ENCODE measurements at places on chromosomes 1 and 21. TPM values are rescaled to one million over a fixed set of nuclear protein-coding genes. Genes with fewer than 3 reads are reported as not detected.

GRCh38 chr1:107247679-107248078 lies 106.8 kb downstream of the NTNG1 start:
- DNase-seq, result no peak

- no peak for DNase-seq
Observed at GRCh38 chr1:234953655-234954405, 174.8 kb downstream of the TOMM20 start.

- DNase-seq, result no peak
Observed at GRCh38 chr1:44757420-44757819, 17.8 kb downstream of the KIF2C start.

- no peak for DNase-seq
Observed at GRCh38 chr1:234512451-234512861, 33.5 kb upstream of the TARBP1 start.

DNA sequence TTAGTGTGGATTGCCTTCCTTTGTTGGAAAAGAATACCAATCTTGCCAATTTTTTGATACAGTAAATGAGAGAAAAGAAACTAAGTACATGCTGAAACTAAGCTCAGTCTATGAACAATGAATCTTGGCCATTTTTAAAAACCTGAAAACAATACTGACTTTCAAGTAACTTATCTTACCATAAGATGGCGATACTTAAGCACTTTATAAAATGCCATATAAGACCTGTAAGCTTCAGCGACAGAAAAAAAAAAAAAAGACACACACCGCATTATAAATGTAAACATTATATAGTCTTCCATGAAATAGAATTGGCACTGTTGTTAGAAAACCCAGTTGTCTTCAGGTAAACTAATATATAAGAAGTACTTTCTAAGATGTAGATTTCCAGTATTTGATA lies 3.0 kb downstream of the OLFM3 start:
- no peak for DNase-seq

- no peak for DNase-seq
Observed at GRCh38 chr1:216173376-216173995, 249.8 kb downstream of the USH2A start.

- no peak for DNase-seq
Observed at GRCh38 chr1:167541610-167542009, 12.0 kb downstream of the CREG1 start.

DNA sequence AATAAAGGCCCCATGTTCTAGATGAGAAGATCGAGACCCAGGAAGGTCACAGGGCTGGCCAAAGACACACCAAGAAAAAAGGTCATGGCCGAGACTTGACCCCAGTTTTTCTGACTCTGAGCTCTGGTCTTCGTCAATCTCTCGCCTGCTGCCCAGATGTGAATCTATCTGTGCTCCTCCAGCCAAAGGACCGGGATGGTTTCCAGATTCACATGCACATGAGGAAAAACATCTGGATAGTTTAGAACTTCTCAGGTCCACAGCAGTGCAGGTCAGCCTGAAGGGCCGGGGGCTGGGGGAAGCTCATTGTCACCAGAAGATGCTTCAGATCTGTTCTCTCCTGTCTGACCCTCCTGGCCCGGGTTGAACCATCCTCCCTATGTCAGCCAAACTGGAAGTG lies 49.0 kb downstream of the KCNN3 start:
- no peak for DNase-seq

- DNase-seq, result no peak
Observed at GRCh38 chr1:109719337-109719837, 7.3 kb downstream of the GSTM5 start.

DNA sequence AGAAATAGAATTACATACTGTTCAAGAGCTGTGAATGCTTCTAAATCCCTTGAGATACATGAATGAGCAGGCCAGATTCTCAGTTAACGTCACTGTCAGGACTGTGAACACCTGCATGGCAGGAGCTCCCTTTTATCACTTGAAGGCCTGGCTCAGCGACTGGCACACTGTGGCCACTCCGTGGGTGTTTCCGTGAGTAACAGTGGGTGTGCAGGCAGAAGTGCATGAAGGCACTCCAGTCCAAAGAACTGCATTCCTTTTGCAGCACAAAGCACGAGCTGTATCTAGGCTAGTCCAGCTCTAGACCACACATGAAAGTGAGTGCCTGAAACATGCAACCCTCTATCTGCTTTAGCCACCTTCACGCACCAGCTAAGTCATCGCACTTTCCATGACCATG lies 9.6 kb upstream of the SIM2 start:
- no peak for DNase-seq

DNA sequence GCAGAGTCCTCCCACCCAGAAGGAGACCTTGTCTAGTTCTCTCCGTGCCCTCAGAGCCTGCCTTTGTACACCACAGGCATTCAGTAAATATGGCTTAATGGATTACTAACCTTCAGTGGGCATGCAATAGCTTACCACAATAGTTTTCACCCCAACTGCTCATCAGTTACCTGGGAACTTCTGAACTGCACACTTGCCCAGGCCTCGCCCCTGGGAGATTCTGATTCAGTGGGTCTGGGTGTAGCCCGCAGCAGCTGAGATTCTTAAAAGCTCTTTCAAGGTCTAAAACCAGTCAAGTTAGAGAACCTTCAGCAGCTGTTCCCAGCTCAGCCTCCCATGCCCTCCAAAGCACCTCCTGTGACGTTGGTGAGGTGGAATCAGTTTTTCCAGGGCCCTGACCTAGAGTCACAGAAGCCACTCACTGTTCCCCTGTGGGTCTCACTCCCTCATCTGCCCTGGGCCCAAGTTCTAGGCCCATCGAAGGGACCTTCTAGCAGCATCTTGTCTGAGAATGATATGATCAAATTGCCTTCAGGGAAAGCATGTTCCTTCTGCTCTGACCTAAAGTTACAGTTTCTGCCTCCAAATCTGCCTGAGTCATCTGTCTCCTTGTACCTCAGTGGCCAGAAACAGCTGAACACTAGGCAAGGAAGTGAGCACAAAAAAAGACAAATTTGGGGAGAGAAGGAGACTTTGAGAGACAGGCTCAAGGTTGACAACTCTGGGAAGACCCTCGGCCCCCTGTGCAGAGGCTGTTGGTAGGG lies 10.8 kb downstream of the ASAP3 start:
- no peak for DNase-seq

DNA sequence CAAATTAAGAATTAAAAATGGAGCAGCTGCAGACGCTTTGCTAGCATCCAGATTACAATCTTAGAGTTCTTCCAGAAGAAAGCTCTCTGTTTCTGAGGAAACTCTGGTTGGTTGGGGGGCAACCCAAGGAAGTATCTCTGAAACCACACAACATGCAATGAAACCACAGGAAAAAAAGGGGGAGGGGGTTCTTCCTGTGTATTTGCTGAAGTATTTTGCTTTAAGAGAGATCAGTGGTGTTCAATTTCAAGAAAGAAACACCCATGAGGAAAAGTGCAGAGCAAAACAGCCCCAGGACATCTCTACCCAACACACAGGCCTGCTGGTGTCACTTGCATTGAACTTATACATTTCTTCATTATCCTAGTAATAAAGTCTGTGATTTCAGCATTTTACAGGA lies 19.7 kb upstream of the TIAM1 start:
- no peak for DNase-seq

GRCh38 chr1:77089756-77090155 lies 129.5 kb downstream of the PIGK start:
- no peak for DNase-seq

GRCh38 chr1:204437796-204438570 lies 26.4 kb upstream of the PPP1R15B start:
- no peak for DNase-seq

The TBX19 gene
- total RNA-seq, result 1.8 TPM

The NBPF4 gene
- not detected for total RNA-seq

The PLEKHG5 gene
- 8.9 TPM for total RNA-seq

The DDAH1 gene
- 46.1 TPM for total RNA-seq

The CCT8 gene
- 82.2 TPM for total RNA-seq

The OR6N1 gene
- not detected for total RNA-seq

The MIXL1 gene
- total RNA-seq, result not detected
